ENCODE measurements at places on chromosomes 13 and 19.
A peak's percentile ranks its signal among the peaks of the same experiment; 100 is the strongest.

- no peak for DNase-seq
Observed at GRCh38 chr13:26587251-26587650, 29.8 kb downstream of the WASF3 start.

DNA sequence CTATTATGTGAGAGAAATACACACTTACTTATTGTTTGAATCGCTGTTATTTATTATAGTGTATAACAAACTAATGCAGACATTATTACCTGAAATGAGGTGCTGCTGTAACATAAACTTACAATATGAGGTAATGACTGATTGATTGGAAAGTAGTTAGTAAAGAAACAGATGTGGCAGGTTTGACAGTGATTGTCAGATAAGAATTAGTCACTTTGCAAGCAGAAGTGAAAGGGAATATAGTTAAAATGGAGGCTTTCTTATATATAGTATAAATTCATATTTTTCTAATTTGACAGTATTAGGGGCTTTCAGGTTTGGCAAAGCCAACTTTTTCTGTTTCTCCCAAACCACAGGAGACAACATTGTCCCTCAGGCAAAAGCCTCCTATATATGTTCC is 20.6 kb downstream of the MIR17HG start:
- DNase-seq = no peak

GRCh38 chr19:41744850-41745249 is 10.5 kb upstream of the CEACAM6 start:
- no peak for DNase-seq

DNA sequence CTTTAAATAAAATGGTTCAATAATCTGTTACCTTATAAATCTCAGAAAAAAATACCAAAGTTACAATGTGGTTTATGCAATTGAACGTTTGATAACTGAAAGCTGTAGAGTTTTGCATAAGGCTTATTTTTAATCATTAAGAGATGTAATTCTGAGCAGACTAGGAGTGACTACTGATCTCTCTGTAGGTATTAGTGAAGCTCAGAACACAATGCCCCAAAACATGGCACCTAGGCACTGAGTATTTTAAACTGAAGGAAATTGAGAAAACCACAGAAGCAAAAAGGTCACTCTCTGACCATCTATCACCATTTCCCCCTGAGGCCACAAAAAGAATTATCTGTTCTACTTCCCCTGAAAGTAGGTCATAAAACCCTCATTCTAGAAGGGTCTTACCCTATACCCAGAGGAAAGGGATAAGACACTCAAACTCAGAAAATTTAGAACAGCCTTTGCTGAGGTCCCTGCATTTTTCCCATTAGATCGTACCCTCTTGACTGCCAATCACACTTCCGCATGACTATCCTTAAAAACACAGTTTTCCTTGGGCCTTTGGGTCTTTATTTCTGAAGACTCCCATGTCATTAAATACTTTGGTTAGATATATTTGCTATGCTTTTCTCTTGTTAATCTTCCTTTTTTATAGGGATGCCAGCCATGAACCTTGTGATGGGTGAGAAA is 158.1 kb downstream of the PCDH9 start:
- no peak for DNase-seq

GRCh38 chr13:33137721-33138120 is 121.5 kb downstream of the KL start:
- no peak for DNase-seq

DNA sequence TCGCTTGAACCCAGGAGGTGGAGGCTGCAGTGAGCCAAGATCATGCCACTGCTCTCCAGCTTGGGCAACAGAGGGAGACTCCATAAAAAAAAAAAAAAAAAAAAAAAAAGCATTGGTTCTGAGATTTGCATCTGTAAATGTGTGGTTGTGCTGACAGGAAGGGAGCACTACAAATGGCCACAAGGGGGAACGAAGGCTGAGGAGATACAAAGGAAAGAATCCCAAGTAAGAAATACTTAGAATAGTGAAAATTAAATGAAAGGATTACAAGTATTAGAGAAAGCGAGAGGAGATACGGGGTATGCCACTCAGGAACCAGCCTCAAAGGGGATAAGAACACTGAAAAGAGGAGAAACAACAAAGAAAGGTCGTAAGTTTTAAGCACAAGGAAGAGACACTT is 284.9 kb downstream of the KLF12 start:
- peak; percentile 2 for DNase-seq

GRCh38 chr19:40990972-40991381 is at the start of gene CYP2B6:
TSS of gene CYP2B6 (plus strand) at chr19:40991282. CDS start at chr19:40991306, 24 bp downstream.
- DNase-seq = no peak

DNA sequence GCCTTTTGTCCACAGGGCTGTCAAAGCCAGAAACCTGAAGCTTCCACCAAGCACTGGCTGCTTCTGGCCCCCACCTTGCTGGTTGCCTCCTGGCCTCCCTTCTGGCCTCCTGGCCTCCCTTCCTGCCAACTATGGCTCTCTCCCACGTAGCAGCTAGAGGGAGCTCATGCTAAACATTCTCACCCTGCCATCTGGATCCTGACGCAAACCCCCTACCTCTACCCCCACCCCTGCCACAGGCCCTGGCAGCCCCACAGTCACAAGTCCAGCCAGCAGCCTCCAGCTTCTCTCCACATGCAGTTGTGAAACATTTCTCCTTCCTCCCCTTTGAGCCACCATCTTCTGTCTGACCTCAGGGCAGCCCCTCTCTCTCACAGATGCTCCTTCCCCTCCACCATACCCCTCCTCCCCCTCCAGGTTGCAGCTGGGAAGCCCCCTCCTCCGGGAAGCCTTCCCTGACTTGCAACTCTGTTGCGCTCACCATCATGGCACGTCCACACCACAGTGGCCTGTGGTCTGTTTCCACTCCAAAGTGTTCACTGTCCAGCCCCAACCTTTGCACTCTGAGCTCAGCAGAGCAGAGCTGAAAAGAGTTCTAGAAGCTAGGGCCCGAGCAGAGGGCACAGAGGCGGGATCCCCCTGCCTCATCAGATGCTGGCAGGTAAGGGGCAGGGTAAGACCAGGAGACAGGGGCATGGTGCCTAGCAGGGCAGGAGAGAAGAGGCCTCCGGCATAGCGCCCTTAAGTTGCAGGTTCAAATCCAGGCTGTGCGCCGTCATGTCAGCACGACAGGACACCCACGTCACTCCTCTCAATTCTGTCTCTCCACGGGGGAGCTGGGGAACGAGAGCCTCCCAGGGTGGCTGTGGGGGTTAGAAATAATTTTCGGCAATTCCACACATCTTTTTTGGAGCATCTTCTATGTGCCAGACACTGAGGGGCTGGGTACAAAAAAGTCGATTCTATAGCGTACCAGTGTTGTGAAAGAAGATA is 7.3 kb downstream of the ADGRL1 start:
- no peak for DNase-seq

DNA sequence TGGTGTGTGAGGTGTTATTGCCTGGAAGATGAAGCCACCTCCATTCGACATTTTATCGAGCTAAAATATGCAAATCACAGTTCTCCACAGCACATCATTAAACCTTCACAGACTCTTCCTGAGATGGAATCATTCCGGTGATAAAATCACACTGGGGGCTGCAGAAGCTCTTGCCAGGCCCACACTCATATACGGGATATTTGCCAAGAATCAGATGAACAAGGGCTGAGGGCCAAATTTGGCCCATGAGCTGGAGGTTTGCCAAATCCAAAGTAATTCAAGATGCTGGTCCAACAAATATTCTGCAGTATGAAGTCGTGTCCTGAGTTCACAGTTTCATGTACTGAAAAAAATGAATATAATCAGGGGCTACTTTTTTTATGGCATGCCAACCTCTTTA is 16.7 kb upstream of the RXFP2 start:
- no peak for DNase-seq

DNA sequence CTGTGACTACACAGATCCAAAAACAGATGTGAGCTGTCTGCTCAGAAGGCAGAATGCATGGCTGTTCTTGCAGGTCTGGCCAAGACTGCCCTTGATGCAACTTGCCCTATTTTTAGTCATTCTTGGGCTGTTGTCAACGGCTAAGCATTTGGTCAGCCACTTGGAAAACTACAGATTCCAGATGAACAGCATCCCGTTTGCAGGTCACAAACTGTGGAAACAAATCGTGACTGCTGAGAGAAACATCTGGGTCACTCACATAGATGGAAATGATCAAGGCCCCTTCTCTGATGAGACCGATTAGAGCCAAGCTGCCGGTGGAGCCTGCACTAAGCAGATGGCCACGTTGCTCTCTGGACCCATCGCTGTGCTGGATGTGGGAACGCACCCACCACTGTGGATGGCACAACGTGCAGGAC is 15.4 kb upstream of the METTL21C start:
- no peak for DNase-seq

GRCh38 chr19:57282011-57282643 is 1.8 kb downstream of the ZNF460 start:
- no peak for DNase-seq

DNA sequence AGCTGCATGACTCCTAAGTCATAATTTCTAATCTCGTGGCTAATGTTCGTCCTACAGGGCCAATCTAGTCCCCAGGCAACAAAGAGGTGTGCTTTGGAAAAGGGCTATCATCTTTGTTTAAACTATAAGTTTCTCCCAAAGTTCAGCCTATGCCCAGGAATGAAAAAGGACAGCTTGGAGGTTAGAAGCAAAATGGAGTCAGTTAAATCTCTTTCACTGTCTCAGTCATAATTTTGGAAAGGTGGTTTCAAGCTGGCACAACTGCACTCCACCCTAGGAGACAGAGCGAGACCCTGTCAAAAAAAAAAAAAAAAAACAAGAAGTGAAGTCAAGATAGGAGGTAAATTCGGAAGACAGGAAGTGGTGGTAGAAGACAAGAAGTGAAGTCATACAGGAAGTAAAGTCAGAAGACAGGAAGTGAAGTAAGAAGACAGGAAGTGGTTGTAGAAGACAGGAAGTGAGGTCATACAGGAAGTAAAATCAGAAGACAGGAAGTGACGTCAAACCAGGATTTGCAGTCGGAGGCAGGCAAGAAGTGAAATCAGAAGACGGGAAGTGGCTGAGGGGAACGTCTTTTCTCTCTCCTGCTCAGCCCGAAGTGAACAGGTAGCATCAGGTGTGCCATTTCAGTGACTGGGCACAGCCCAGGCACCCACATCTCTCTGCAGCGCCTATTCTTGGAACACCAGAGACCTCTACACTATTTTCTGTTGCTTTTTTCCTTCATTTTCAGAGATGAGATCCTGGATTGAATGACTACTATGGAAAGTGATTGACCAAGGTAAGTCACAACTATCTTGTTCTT is 32.2 kb downstream of the GP6 start:
- no peak for DNase-seq

DNA sequence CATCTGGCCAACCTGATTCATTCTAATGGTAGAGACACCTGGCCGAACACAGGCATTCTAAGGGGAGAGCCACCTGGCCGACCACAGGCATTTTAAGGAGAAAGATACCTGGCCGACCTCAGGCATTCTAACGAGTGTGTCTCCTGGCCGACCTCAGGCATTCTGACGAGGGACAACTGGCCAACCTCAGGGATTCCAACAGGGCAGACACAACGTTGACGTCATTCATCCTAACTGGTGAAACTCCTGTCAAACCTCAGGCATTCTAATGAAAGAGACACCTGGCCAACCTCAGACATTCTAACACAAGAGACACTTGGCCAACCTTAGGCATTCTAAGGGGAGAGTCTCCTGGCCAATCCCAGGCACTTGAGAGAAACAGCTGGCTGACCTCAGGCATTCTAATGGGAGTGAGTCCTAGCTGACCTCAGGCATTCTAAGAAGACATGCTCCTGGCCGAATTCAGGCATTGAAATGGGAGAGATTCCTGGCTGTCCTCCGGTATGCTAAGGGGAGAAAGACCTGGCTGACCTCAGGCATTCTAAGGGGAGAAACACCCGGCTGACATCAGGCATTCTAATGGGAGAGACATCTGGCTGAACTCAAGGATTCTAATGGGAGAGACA is 1352.5 kb downstream of the UQCRFS1 start:
- no peak for DNase-seq

- no peak for DNase-seq
Observed at GRCh38 chr13:26616126-26616525, 58.6 kb downstream of the WASF3 start.

DNA sequence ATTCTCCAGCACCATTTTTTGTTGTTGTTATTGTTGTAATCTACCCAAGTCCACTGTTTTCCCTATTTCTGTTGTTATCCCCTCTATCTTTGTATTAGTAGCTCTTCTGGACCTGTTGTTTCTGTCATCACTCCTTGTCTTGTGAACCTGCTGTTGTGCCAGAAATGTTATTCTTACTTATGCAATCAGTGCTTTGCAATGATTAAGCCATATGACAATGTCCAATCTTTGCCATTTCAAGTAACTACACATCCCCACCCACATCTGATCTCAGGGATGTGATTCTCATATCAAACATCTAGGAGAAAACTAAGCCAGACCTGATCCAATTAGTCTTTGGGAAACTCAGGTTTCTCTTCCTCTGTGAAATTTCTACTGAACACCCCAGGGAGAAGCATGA is 472.6 kb upstream of the KLHL1 start:
- DNase-seq = no peak

GRCh38 chr13:38862443-38862842 is 128.2 kb downstream of the STOML3 start:
- DNase-seq = no peak

GRCh38 chr13:94006296-94006695 is 473.2 kb downstream of the DCT start:
- DNase-seq = no peak

- DNase-seq = peak; percentile 66
Observed at GRCh38 chr13:30341815-30342570, 34.6 kb upstream of the KATNAL1 start.

GRCh38 chr19:38551450-38551813 is 66.3 kb downstream of the MAP4K1 start:
- no peak for DNase-seq

GRCh38 chr19:41702171-41702651 is 6.2 kb upstream of the CEACAM5 start:
- no peak for DNase-seq

DNA sequence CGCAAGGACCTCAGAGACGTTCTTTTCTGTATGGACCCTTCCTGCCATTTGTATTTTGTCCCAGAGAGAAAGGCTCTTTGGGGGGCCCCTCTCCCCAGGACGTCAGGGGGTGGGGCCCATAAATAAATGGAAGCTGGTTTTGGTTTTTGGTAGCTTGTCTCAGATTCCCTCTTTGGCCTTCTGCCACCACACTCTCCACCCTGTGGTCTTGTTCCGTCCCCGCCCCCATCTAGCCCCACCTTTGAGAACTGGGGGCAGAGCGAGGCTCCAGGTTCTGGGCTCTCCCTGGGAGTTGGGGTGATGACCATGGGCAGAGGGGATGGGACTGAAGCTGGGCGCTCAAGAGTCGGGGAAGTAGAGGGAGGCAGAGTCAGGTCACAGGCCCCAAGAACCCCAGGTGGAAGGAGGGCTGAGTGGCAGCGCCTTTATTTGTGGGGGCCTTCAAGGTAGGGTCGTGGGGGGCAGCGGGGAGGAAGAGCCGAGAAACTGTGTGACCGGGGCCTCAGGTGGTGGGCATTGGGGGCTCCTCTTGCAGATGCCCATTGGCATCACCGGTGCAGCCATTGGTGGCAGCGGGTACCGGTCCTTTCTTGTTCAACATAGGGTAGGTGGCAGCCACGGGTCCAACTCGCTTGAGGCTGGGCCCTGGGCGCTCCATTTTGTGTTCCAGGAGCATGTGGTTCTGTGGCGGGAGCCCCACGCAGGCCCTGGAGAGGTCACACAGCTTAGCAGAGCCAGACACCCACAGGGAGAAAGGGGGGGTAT is 3.3 kb downstream of the ISYNA1 start:
- DNase-seq = no peak
